ENCODE measurements at places on chromosomes 3 and 15.

- DNase-seq: no peak
Observed at GRCh38 chr3:78050276-78051065, 1010.6 kb downstream of the ROBO2 start.

DNA sequence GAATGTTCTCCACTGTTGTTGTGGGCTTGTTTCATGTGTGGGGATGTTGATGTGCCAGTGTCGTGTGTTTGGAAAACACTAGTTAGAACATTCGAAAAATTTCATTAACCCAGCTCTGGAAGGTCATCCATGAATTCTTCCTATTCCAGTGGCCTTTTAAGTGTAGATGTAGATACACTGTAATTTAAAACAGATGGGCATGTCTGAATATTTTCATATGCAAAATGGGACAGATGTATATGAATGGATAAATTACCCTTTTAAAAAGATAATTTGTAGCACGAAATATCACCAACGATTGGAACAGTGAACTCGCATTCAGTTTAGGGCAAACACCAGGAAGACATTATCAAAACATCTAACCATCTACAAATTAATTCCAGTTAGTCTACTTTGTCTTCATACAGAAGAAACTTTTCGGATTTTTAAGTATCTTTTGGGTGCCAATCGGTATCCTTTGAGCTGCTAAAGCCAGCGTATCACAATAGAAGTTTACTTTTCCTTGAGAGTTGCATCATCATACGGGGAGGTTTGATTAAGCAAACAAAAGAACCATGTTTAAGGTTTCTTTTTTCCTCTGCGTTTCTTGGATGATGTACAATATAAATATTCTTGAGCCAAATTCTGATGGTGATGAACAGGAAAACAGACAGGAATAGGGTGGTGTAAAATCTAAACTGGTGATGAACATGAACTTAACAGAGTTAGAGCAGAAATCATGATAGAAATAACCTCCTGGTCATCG, 528.1 kb downstream of the FOXP1 start:
- no peak for DNase-seq

DNA sequence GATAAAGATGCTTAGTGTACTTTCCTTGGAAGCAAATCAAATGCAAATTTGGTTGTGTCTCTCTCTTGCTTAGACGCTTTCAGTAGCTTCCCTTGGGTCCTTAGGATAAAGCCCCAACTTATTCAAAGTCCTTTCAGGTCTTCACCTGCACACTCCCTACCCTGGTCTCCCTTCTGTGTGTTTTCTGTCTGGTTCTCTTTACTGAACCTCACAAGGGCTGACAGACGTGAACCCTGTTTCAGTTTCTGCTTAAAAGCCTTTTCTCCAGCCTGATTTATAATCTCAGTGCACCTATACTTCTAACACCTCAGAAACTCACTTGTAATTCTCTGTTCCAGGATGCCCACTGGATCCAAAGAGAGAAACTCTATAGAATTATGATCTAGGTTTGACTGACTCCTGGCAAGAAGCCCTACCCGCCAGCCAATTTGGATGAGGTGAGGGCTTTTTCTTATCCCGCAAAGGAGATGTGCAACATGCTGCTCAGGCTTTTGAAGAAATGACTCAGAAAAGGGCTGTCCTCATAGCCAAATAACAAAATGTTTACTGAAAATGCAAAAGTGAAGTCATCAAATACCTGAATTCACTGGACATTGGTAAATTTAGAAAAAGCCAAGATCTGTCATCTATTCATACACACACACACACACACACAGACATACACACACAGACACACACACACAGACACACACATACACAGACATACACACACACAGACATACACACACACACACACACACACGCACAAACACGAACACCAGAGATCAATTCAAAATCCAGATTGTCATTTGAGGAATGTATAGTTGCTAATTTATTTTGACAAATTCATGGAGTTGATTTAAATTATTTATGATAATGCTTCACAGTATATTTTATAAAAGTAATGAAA, 102.4 kb upstream of the EOMES start:
- no peak for DNase-seq

DNA sequence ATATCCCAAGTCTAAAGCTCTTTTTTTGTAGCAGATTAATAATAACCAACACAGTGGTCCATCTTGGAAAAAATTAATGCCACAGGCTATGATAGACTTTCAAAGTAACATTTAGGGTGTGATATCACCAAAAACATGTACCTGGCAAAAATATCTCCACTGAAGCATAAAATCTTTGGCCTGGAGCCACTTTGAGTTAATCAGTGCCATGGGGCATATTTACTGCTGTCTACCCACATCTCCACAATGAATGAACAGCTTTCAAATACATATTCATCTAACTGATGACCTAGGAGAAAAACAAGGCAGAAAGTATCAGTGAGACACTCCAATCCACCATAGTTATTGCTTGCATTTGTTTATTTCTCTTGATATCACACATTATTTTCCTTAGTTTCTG, 296.0 kb upstream of the MDFIC2 start:
- no peak for DNase-seq

DNA sequence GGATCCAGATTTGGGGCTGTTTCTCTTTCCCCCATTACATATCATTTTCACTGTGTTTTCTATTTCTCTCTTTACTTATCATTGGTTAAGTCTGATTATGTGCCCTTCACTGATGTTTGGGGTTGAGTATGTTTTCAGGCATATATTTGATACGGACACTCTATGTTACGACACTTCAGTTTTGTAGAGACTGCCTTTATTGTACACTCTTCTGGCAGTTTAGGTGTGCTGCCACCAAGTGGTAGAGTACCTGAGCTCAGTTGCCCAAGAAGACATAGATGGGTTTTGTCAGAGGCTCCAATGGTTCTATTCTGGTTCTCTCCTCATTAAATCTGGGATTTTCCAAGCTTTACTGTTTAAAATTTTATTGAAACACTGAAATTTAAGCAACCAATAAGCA, 255.0 kb upstream of the ROPN1 start:
- no peak for DNase-seq

DNA sequence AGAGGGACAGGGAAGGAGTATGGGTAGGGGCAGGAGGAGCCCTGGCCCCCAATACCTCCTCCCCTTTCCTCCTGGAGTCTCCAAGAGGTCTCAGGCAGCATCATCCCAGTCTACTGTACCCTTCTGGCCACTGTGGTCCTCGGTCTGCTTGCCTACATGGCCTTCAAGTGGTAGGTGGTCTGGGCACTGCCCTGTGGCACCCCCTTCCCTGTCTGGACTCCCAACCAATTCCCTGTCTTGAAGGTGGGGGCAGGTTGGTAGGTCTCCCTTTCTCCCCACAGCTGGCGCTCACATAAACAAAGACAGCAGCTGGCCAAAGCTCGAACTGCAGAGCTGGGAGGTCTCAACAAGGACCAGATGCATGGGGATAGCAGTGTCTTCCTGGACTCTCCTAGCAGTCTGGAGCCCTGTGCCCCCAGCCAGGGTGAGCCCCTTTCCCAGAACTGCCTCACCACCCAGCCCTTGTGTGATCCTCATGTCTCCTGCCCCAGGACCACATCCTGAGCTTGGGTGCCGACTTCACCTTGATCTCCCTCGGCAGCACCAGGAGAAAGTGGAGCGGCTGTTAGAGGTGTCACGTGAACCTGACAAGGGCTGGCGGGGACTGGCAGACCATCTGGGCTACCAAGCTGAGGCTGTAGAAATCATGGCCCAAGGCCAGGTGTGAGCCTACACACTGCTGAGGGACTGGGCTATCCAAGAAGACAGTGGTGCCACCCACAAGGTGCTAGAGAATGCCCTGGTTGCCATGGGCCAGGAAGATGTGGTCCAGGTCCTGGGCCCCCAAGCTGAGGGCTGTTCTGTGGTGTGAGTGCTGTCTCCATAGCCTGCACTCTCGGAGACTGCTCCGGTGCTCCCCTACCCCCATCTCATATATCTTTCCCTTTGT, 33.1 kb downstream of the NBEAL2 start:
- DNase-seq: no peak

DNA sequence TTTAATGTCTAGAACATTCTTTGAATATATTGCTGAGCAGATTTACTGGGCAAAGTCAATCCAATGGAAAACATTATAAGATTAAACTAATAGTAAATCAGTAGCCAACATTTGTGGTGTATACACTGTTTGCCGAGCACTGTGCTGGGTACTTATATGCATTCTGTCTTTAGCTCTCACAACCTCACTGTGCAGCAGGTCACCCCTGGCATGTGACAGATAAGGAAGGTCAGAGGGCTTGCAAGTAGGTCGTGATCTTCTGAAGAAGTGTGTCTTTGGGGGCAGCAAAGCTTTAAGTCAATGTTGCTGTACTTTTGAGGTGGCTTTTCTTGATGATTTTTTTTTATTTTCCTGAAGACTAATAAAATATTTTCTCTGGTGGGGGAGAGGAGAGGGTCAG, 62.2 kb downstream of the TCAIM start:
- no peak for DNase-seq

DNA sequence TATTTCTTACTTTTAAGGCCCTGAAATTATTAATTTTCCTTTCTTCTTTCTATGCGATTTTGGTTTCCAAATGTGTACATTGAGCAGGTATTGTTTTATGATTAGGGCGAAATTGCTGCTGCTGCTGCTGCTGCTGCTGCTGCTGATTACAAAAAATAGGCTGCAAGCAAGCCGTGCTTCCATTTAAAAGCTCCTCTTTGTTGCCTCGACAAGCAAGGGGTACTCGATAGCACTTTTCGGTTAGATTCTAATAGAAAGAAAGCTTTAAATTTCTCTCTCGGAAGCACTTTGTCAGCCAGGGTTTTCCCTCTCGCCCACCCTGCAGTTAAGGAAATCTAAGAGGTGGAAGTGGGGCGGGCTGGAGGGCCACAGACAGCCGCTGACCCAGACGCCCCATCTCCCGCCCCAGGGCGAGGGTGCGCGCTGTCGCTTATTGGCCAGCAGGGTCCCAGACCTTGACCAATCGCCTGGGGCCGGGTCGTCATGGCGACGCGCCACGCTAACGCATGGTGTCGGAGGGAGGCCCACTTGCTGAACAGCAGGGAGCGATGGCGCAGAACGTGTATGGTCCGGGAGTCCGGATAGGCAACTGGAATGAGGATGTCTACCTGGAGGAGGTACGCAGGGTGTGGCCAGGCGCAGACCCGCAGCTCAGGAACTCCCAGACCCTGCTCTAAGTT, at the start of gene CFAP161:
Gene CFAP161, plus strand, starts transcription at position 489 of the 680 bp plus-strand sequence. Its CDS starts 60 bp downstream, at position 549.
- DNase-seq: no peak

GRCh38 chr3:187720337-187720670, 17.9 kb upstream of the RTP2 start:
- DNase-seq: no peak

GRCh38 chr3:170725285-170725731, 139.4 kb upstream of the SLC7A14 start:
- DNase-seq: no peak

- DNase-seq: no peak
Observed at GRCh38 chr15:61480863-61481262, 251.8 kb upstream of the RORA start.

- no peak for DNase-seq
Observed at GRCh38 chr15:83249030-83249343, 35.5 kb downstream of the BNC1 start.

GRCh38 chr15:99635794-99636193, 70.0 kb downstream of the MEF2A start:
- DNase-seq: no peak

DNA sequence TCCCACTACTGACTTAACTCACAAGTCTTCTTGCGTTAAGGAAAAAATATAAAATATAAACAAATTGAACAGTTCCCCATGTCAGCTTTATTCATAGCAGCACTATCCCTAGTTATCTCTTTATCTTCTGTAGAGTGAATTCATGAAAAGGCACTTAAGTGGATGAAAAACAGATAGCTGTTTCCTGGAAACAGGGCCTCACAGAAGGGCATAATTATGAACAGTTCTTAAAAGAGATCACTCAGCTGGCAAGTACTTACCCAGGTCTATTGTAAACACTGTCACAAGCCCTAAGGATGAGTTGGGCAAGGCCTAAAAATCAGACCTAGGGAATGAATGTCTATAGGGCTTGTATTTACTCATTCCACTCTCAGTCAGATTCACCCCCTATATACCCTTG, 10.7 kb downstream of the MB21D2 start:
- DNase-seq: no peak

GRCh38 chr15:69723404-69724096, 270.9 kb downstream of the RPLP1 start:
- DNase-seq: no peak

GRCh38 chr15:80776420-80777045, 2.6 kb upstream of the CEMIP start:
- peak; percentile 32 for DNase-seq

DNA sequence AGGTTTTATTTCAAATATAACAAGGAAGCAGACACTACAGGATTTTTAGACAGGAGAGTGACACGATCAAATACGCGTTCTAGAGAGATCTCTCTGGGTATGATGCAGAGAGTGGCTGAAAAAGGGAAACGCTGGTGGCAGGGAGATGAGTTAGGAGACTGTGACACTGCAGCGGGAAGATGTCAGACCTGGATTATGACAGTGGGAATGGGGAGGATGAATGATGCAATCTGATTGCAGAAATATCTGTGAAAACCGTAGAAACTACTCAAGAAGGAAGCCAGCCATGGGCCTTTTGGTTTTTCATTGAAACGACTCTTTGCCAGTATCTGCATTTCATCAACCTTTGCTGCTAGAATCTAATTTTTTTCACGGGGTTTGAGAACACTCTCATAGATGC, 157.9 kb downstream of the FAM43A start:
- DNase-seq: no peak
